ENCODE measurements at places on chromosomes 1 and 21.

DNA sequence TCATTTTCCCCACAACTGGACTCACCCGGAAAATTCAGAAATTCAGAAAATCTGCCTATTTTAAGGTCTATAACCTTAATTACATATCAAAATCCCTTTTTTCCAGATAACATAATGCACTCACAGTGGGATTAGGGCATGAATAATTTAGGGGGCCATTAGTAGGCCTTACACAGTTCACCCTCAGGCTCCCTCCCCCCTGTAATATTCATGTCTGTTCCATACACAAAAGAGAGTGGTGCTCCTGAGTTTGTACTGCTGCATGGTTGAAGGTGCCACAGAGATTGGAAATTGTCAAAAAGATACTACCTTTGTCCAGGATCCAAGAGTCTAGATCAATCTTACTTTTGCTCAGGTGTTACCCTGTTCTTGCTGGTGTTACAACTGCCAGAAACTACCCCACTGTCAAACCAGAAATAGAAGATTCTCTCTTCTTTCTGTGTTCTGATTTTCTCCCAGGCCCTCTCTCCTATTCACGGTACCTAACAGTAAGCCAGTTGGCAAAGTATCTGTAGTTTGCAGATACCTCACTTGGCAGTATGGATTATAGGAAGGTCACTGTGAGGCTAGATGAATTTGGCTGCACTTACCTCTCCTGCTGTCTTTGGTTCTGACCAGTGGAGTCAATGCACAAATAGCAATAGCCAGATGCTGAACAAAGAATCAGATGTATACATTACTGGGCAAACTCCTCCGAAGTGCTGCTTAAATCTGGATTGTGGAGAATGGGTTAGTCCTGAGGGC, 53.2 kb downstream of the C1orf198 start:
- DNase-seq = no peak

DNA sequence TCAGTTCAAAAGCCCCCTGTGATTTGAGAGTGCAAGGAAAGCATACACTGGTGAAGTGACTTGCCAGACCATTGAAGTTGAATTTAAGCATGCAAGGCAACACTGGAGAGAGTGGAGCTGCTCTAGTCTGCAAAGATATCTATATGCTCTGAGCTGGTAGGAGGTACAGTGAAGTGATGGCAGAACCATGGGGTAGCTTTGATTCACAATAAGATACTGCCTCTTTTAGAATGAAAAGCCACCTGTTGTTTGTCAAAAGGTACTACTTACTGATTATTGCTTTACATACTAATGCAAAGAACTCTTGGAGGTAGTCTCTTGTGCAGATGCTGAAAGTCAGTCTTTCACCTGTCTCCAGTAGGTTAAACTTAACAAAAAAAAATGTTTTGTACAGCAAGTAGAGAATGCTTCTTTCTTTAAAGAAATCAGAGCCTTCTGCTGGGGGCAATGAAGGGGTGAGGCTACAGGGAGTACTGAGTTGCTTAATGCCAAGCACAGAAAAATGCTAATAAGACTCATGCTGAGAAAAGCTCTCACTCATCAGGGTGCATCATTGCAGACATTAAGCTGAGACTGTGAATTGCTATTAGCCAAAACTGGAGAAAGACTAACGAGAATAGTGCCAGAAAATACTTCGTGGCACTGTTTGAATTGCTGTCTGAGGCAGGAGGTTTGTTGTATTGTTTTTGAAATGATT, 1150.5 kb upstream of the TMPRSS15 start:
- DNase-seq = no peak

GRCh38 chr1:230375780-230376179, 50.4 kb downstream of the PGBD5 start:
- no peak for DNase-seq

- DNase-seq = no peak
Measured at GRCh38 chr1:90358448-90358847, 358.7 kb downstream of the BARHL2 start.

DNA sequence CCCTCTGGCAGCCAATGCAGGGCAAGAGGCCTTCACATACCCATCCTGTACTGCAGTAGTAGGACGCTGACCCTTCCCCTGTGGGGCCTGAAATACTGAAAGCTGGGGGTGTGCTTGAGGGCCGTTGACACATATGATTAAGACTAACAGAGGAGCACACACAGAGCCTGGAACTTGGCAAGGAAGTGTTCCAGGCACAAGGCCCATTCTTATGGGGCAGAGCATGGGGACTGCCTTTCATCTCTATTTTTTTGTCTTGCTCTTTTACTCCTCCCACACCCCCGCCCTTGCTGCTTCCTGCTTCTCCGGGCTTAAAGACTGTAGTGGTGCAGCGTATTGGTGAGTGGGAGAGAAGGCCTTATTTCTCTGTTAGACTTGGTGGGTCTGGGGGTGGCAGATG, 137.4 kb downstream of the BACH1 start:
- DNase-seq = no peak
